GM03348 (cell line): ENCODE measurements at places on chromosomes 13 and 19.

DNA sequence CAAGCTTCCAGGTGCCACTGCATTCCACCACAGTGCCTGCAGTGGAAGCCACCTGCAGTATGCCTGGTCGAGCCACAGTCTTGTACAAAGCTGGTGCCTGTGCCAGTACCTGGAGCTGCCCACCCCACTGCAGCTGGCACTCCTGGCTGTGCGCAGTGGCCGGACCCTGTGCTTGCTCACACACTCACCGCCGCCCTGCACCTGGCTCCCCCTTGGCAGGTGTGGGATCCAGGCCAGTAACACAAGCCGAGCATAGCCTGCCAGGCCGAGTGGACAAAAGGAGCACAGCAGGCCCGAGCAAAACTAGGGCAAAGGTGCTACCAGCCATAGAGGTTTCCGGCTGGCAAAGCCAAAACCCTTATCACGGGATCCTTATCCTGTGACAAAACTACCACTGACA is 18.5 kb downstream of the UGGT2 start:
- no peak for DNase-seq

GRCh38 chr13:112850273-112850672 is 118.7 kb upstream of the MCF2L start:
- DNase-seq: no peak

GRCh38 chr19:18349524-18350128 is 9.2 kb downstream of the PGPEP1 start:
- DNase-seq: peak; percentile 88

- DNase-seq: no peak
These were observed 154.5 kb upstream of the SOX1 start for GRCh38 chr13:111912453-111912866.

DNA sequence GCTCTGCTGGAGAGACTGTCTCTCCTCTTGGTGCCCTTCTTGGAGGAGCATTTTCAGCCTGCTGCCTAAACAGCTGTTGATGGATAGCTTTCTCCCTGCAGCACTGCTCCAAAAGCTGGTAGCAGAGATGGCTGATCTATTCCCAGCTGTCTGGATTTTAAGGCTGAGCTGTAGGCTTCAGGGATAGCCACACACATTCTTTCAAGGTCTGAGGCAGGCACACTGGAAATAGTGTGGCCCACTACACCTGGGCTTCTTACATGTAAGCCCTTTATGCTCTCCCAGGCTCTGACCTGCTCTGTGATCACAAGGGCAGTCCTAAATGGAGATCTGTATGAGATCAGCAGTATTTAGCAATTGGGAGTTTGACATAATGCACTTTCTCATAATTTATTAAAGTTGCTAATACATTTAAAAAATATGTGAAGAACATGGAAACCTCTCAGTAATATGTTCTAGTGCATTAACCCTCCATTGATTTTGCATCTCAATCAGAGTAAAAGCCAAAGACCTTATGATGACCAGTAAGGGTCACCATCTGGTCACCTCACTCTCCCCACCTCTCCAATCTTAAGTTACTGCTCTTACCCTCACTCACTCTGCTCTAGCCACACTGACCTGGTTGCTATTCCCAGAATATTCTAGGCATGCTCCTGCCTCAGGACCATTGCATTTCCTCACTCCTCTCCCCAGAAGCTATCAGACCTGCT is 91.6 kb downstream of the MBNL2 start:
- no peak for DNase-seq

GRCh38 chr19:5031231-5032100 is 62.6 kb downstream of the KDM4B start:
- DNase-seq: peak; percentile 94

DNA sequence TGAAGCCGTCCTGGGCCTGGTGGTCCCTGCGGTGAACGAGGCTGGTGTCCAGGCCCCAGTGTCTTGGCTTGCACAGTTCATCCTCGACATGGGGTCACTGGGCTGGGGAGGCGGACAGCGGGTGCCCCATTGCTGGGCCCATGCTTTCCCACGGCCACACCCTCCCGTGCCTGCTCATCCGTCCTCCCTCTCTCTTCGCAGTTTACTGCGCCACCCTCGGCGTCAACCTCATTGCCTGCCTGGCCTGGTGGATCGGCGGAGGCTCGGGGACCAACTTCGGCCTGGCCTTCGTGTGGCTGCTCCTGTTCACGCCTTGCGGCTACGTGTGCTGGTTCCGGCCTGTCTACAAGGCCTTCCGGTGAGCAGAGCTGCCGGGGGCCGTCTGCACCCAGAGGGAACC is 12.7 kb downstream of the ADAT3 start:
- no peak for DNase-seq

GRCh38 chr13:39363382-39363772 is 239.6 kb downstream of the LHFPL6 start:
- DNase-seq: no peak

DNA sequence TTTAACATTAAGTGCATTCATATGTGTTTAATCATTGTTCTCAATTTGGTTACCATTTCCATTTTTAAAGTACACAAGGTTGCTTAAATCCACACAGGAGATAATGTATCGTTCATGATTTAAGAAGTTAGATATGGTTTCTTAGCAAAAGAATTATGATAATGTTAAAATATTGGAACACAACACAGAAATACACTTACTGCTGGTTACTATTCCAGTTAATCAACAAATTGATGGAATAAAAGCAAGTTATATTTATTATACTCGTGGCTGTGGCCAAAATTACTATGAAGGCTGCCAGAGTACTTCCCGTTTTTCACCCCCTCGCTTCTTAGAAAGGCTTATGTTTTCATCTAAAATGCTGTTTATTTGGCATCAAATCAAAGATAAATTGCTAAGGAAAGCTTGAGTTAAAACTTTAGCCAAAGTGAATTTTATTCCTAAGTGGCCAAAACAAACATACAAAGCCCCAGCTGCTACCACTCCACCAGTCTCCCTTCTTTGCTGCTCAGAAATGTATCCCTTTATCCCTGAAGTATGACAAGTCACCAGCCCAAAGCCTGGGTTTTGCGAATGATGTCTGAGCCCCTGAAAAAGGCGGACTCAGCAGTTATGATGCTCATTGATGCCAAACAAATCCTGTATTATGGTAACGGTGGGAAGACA is 27.7 kb downstream of the LCP1 start:
- no peak for DNase-seq

- DNase-seq: no peak
These were observed 264.0 kb downstream of the KLF12 start for GRCh38 chr13:73870036-73870741.

DNA sequence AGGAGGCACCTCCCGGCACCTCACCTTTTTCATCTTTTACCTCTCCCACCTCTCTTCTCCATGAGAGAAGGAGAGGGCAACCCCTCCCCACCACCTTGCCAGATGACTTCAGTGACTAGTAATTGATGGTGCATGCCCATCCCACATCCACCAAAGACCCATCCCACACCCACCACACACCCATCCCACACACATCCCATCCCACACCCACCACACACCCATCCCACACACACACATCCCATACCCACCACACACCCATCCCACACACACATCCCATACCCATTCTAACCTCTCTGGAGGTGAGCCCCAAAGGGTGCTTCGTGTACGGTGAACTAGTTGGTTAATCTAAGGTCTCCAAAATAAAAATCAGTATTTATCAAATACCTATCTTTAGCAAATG is 44.7 kb downstream of the STK24 start:
- DNase-seq: no peak

DNA sequence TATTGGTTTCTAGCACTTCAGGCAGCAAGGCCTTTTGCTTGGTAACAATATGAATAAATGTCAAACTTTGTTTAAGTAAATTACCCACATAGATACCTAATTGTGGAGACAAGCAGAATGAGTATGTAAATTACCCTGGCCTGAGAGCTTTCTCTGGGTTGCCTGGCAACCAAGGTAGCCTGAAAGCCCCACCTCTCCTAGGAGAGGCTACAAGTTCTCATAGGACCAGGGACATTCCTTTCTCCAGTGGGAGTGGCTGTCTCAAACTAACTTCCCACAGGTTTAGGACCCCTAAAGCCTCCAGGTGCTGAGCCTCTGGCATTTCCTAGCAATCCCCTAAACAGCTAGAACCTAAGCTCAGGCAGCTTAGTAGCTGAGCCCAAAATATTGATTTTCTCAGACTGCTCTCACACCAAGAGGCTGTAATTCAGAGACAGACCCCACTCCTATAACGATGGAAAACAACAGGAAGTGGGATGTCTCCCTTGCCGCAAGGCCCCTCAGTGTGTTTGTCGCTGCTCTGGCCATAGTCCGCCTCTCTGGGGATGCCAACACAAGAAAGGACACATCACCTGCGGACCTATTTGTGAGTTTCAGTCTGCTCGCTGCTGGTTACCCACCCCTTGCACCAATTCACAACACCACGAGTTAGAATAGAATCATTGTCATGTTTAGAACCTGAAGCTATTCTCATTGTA is 207.3 kb downstream of the DLEU7 start:
- DNase-seq: no peak

GRCh38 chr19:42174958-42175734 is 42.3 kb downstream of the DEDD2 start:
- no peak for DNase-seq

DNA sequence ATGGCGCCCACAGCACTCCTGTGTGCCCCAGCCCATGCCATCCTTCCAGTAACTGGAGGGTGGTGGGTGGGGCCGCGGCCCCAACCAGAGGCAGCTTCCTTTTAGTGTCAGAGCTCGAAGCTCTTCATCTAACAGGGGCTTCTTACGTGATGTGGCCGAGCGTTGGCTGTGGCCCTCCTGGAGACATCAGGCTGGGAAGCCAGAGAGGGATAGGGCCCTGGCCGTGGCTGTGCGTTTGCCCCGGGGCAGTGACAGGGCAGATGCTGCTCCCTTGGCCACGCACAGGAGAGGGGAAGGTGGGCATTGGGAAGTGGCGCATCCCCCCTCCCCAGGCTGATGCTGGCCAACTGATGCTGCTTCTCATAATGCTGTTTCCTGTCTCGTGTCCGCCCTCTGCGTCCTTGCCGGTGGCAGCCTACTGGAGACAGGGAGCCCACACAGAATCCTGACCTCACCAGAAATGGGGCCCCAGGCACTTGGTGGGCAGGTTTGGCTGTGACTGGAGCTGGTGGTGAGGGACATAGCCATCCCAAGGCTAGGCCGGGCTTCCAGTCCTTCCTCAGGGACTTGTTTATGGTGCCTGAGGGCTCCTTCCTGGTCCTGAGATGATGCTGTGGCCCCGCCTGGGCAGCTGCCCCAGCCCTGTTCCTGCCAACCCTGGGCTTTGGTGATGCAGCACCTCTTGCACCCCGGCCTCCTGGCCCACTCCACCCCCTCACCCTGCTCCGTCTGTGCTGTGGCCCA is 34.3 kb downstream of the ATP4B start:
- peak; percentile 55 for DNase-seq

GRCh38 chr13:98722958-98723357 is 29.5 kb downstream of the SLC15A1 start:
- no peak for DNase-seq

DNA sequence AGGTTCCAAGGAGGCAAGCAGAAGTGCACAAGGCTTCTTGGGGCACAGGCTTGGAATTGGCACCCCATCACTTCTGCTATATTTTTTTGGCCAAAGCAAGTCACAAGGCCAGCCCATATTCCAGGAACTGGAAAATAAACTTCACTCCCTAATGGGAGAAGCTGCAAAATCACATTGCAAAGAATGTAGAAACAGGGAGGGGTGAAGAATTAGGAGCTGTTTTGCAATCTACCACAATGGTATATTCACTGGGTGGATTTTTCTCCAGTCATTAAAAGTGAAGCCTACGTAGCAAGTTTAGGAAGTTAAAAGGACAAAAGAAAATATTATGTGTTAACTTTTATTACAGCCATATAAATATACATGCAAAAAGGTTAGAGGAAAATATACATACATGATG is 464.8 kb downstream of the COG6 start:
- DNase-seq: peak; percentile 45

DNA sequence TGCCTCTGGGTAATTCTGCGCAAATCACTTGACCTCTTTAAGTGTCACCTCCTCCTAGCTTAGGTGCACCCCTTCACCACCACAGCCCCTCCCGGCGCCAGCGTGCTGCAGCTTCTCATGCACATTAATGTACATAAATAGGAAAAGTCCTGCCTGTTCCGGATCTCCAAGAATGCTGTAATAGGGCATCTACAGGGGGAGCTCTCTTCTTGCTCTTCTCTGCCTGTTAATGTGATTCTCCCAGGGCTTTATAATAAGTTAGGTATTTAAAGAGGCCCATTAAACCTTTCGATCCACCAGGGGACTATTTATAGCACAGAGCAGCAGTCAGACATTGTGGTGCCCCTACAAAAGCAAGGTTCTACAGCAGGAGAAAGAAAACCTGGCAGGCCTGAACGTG is 35.3 kb downstream of the SOX1 start:
- DNase-seq: no peak

DNA sequence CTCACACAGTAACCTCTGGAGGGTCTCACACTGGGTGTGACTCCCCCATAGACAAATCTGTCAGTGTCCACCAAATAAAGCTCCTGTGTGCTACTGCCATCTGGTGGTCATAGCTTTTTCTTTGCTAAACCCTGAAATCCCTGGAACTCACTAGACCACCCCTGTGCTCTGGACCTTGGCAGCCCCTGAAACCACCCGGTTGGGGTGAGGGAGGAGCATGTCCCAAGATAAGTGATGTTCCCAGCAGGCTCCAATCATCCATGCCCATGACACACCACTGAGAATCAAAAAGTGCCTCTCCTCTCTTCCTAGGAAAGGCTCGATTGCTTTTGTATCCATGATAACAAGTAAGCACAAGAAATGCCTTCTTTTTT is 6.5 kb upstream of the HSD17B14 start:
- peak; percentile 64 for DNase-seq

GRCh38 chr13:67036699-67037457 is 193.3 kb downstream of the PCDH9 start:
- DNase-seq: no peak

- no peak for DNase-seq
These were observed 8.0 kb downstream of the RPS16 start for GRCh38 chr19:39427707-39428106.

GRCh38 chr19:46079576-46079975 is 38.8 kb upstream of the IGFL4 start:
- no peak for DNase-seq

GRCh38 chr19:52658595-52658994 is 20.4 kb upstream of the ZNF83 start:
- no peak for DNase-seq

GRCh38 chr13:99435998-99436397 is 65.3 kb upstream of the TM9SF2 start:
- DNase-seq: no peak

DNA sequence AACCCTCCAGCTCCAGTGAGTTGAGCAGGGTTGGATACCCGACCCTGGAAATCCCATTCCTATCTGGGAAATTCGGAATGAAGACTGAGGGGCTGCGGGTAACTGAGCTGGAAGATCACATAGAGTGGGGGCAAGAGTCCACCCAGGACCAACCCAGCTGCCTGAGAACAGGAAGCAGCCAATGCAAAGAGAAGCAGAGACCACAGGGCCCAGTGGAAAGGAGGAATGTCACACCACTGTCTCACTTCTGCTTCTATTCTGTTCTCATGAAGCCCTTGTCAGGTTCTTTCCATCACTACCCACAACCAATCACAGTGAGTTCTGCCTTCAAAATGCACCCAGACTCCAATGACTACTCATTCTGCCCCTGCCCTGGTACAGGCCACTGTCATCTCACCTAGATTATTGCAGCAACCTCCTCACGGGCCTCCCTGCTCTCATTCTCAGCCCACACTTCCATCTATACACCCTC is 15.3 kb downstream of the DYRK1B start:
- no peak for DNase-seq
